ENCODE measurements at places on chromosomes 7 and 10. TPM values are rescaled to one million over a fixed set of nuclear protein-coding genes. Genes with fewer than 3 reads are reported as not detected.

Gene GPR26
- total RNA-seq, result not detected

Gene NKX2-3
- total RNA-seq, result 0.08 TPM

Gene MRLN
- not detected for total RNA-seq

Gene SUN3
- not detected for total RNA-seq

Gene NPC1L1
- 21.1 TPM for total RNA-seq

Gene PSD
- 7.0 TPM for total RNA-seq

Gene EMX2
- not detected for total RNA-seq

Gene USP6NL
- 9.0 TPM for total RNA-seq

Gene HTR7
- total RNA-seq, result 0.10 TPM

Gene UNCX
- total RNA-seq, result not detected

Gene SLC39A12
- total RNA-seq, result 0.08 TPM

Gene UPK3B
- 1.2 TPM for total RNA-seq

Gene COMMD3
- 30.1 TPM for total RNA-seq

Gene AVPI1
- 26.4 TPM for total RNA-seq

Gene BMPER
- total RNA-seq, result 6.9 TPM

Gene INA
- total RNA-seq, result not detected

Gene TMEM140
- 32.4 TPM for total RNA-seq

Gene PRLHR
- total RNA-seq, result not detected

Gene ANKRD16
- total RNA-seq, result 6.6 TPM

Data from left lobe of liver (tissue), 2 donors.